ENCODE measurements at places on chromosomes 1 and 21.

GRCh38 chr1:223540485-223541106, 124.9 kb downstream of the CAPN8 start:
- no peak for DNase-seq

GRCh38 chr1:20476265-20477038, 9.6 kb downstream of the CAMK2N1 start:
- DNase-seq, result no peak

DNA sequence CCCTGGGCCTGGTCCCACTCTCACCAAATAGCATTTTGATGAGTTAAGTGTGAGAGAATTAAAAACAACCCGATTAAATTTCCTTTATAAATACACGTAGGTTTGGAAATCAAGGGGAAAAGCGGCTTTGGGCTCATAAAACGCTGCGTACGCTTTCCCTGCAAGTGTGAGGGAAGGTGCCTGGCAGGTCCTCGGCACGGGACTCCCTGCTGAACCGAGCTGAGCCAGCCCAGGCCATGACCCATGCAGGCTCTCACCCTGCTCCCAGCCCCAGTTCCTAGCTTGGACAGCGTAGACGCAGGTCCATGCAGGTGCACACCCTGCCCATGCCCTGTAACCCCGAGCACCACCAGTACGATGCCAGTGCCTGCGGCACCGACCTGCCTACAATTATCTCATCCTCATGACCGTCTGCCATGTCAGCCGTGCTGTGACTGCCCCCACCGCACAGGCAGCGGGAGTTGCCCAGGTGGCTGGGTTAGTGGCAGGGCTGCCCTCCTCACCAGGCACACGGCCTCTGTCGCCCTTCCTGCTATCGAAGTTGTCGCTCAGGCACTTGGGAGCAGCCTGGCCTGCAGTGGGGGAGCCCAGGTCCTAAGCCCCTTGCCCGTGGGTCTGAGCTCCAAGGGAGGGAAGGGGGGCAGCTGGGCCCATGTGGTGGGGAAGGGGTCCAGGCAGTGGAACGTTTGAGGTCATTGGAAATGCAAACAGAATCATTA, 41.0 kb upstream of the ACTRT2 start:
- no peak for DNase-seq

- no peak for DNase-seq
Observed at GRCh38 chr1:111161843-111162487, 21.9 kb downstream of the CEPT1 start.

DNA sequence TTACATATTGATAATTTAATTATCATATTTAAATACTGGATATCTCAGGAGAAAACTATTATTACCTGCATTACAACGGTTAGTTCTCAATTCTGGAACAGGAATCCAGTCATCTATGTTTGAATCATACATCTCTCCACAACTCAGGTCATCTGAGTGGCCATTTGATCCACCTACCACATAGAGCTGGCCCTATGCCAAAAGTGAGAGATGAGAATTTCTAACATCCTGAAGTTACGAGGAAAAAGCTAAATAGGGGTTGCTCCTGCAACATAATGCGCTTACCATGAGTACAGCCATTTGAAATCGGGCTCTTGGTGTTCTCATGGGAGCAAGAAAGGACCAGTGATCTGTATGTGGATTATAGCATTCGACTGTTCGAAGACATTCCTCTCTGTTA, 16.9 kb downstream of the IVNS1ABP start:
- DNase-seq, result no peak

- DNase-seq, result no peak
Observed at GRCh38 chr21:19461481-19462205, 1058.1 kb upstream of the TMPRSS15 start.

- no peak for DNase-seq
Observed at GRCh38 chr1:89971600-89971999, 23.3 kb upstream of the ZNF326 start.

DNA sequence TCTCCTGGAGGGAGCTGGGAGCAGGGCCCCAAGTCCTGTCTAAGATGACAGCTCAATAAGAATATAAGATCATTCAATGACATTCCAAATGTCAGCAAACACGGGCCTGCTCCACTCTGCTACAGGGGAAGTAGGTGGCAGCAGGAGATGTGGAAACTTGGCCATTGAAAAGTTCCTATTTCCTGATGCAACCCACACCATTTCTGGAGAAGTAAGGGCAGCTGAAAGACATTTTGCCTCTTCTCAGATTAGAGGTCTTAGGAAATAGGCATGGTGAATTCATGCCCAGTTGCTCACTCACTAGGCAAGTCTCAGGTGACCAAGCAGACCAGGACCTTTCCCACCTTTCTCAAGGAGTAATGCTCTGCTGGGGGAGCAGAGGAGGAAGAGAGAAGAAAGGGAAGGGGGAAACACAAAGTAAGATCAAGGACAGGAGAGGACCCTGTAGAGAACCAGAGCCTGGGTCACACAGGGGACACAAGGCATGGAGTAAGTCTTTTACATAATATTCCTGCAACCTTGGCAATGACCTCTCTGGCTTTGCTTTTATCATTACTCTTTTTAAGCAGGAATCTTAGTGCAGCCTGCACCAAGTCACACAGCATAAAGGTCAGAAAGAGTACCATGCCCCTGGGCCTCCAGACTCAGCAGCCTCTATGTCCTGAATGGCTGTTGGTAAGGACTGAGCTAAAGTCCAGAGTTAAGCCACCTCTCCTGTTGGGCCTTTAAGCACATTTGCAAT, 68.9 kb downstream of the DMAP1 start:
- DNase-seq, result no peak

- DNase-seq, result no peak
Observed at GRCh38 chr1:182709225-182709764, 24.9 kb upstream of the RGS8 start.

DNA sequence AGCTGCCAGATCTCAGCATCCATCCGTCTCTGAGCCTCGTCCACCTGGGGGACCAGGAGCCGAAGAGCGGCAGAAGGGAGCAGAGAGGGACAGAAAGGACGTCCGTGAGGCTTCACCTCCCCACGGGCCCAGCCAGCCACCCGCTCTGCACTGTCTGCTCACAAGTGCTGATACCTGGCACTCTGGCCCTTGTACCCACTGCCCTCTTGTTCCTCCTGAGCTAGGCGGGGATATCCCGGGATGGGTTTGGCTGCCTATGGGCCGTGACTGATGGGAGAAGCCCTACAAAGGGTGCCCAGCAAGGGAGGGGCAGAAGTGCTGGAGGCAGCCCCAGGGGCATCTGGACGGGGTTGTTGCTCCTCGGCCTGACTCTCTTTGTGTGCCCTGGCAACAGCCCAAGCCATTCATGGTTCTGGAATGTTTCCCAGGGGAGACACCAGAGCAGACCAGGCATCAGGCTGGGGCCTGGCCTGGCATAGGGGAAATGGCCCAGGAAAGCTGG, 57.6 kb downstream of the LDLRAD2 start:
- DNase-seq, result no peak

DNA sequence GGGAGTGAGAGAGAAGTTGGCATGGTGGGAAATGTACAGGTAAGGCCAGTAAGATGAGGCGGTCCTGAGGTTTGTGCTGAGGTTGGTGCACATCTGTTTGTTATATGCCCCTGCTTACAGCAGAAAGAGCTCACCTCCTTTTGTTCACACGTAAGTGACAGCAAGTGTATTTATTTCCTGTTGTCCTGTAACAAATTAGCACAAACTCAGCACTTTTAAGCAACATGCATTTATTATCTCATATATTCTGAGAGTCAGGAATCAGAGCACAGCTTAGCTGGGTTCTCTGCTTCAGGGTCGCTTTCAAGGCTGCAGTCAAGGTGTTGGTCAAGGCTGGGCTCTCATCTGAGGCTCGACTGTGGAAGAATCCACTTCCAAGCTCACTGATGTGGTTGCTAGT, 45.8 kb downstream of the TENT5C start:
- DNase-seq, result no peak

DNA sequence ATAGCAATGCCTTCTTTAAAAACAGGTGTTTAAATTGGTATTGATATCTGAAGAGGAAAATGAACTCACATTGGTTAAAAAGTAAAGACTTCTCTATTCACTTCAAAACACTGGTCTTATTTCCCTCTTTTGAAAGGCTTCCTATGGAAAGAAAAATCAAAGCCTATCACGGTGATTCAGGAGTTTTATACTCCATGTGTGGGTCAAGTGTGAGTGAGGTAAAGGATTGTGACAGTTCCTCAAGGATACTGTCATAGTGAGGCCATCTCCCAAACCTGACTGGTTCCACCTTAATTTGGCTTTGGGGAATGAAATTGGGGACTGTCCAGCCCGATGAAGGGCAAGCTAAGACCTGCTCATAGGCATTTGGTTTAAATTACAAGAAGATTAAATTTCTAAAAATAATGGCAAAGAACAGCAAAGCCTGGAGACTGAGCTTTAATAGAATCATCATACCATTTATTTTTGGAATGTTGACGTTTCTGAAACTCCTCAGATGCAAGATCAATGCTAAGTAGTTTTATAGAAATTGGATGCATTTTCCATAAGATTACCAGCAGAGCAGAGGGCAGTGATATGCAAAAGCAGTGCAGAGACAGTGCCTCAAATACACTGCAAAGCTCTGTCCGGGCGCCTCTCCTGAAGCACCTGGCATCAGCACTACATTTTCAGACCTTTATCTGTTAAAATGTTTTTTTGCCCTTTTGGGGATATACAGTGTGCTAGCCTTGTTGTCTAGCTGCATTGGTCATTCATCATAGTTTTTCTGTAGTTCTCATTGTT, 302.1 kb upstream of the SGIP1 start:
- DNase-seq, result no peak

- DNase-seq, result no peak
Observed at GRCh38 chr1:67350783-67351182, 43.1 kb downstream of the IL12RB2 start.

GRCh38 chr1:81477710-81478109, 323.0 kb upstream of the ADGRL2 start:
- no peak for DNase-seq

- DNase-seq, result no peak
Observed at GRCh38 chr1:160911441-160911840, 26.5 kb upstream of the ITLN1 start.
